ENCODE measurements at places on chromosomes 11 and 22.

- no peak for DNase-seq
These were observed 59.4 kb upstream of the TOP3B start for GRCh38 chr22:22042009-22042408.

GRCh38 chr11:94511932-94512781, at the start of gene C11orf97:
C11orf97 (plus strand) TSS chr11:94512461; CDS start chr11:94512529, 68 bp downstream.
- no peak for DNase-seq

GRCh38 chr22:23709107-23709506, 18.3 kb downstream of the RGL4 start:
- no peak for DNase-seq

- DNase-seq: no peak
These were observed 126.4 kb upstream of the E2F8 start for GRCh38 chr11:19366992-19367709.

DNA sequence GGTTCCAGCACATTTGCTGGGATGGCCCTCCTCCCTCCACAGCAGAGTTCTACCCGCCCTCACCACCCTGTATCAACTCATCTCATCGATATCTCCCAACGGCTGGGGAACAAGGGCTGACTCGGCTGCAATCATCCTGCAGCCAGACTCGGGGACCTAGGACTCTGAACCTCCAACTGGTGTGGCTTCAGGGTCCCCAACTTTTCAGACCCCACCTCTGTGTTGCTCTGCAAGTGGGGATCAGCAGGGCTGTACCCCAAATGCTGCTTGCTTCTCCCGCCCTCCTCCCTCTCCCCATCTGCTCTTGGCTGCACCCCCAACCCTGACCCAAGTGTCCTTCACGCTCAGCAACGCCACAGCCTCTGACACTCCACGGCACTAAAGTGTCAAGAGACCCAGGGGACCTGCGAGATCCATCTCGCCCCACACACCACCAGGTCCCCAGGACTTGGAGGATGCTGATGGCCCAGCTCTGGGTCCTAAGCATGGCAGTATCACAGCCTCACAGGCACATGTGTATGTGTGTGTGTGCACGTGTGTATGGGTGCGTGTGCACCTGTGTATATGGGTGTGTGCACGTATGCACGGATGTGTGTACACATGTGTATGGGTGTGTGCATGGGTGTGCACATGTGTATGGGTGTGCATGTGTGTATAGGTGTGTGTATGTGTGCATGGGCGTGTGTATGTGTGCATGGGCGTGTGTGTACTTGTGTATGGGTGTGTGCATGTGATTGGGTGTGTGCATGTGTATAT, 26.4 kb downstream of the KCNQ1 start:
- DNase-seq: no peak

DNA sequence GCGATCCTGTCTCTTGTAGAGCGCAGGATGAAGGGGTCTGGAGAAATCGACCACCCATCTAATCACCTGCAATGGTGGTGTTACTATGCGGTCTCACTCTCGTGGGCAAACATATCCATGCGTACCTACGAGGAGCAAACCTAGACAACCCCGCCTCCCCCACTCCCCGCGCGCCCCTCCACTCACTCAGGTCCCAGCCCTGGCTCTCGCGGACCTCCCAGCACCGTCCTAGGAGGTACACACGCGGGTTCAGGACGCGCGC, 887 bp downstream of the TRPC6 start:
- DNase-seq: no peak

GRCh38 chr11:15837901-15838489, 518.4 kb downstream of the SOX6 start:
- no peak for DNase-seq

DNA sequence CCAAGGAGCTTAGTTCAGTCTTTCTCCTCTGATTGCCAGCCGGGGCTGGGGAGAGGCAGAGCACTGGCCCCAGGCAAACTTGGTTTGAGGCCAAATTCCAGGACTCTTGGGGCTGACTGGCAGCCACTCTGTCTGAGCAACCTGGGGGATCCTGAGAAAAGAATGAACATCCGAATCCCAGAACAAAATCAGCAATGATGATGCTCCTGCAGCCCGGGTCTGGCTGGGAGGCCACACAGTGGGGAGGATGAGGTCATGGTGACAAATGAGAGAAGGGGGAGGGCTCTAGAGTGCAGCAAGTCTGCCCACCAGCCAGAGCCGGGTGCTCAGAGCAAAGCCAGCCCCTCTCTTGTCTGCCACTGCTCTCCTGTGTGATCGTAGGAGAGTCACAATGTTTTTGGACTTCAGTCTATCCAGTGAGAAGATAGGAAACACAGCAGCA, 71.8 kb upstream of the PAX6 start:
- no peak for DNase-seq

DNA sequence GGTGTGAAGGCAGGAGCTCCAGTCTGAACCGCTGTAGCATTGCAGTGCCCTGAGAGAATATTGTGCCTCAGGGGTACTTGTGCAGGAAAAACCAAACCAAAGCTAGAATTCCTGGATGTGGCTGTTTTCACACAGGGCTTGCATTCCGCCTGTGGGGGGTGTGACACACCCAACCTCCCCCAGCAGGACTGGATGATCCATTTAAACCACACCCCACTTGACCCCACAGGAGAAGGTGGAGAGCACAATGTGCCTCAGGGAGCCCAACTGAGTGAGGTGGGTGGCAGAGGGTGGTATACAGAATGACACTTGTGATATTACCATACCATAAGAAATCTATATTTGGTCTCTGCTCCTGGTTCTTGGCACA, 66.9 kb upstream of the SLC22A12 start:
- no peak for DNase-seq

- DNase-seq: no peak
These were observed 42.8 kb upstream of the AMPD3 start for GRCh38 chr11:10412266-10412665.

All from kidney epithelial cell (primary cell).